ENCODE measurements at places on chromosomes 2 and 18.

DNA sequence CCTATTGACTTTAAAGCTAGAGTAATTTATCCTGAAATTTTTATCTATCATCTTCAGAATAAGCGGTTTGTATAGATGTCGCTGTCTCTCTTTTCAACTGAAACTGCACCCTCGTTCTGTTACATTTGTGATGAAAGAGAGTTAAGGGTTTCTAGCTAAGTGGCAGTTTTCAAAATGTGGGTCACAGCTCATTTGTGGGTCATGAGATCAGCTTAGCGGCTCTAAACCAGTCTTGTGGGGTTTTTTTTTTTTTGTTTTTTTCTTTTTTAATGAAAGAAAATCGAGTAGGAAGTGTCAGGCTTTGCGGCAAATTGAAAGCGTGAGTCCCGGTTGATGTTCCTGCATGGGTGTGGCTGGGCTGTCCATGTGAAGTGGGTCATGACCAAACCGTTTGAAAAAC lies 31.2 kb downstream of the SALL3 start:
- DNase-seq: no peak

GRCh38 chr2:10722252-10722825 lies 909 bp downstream of the ATP6V1C2 start:
- no peak for DNase-seq

DNA sequence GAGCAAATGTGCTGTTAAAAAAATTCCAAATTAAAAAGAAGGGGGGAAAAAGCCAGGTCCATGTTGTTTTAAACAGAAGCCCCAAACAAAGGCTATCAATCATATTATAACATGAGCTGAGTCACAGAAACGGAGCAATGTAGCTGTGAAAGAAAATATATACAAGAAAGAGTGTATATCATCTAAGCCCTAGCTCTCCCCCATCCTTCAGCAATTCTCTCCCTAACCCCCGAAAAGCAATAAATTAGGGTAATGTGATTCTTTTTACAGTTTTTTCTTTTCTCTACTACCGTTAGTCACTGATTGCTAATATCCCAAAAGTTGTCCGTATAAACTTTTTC lies 25.3 kb downstream of the FEZ2 start:
- no peak for DNase-seq

- DNase-seq: no peak
Observed at GRCh38 chr18:35827903-35828275, 144.6 kb upstream of the RMP24 start.

GRCh38 chr2:39215545-39215944 lies 28.2 kb downstream of the CDKL4 start:
- DNase-seq: no peak

DNA sequence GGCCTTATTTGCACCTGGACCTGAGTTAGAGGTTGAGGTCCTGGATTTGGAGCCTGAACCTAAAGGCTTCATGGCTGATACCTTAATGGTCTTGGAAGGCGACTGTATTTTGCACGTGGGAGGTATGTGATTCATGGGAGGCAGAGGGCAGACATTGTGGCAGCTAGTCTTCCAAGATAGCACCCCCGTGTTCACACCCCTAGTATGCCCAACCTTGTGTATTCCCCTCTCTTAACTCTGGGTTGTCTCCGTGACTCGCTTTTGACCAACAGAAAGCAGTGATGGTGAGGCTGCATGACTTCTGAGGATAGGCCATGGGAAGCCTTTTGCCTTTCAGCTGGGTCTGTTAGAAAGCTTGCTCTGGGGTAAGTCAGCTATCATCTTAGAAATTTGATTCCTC lies 45.8 kb upstream of the HAAO start:
- DNase-seq: no peak

DNA sequence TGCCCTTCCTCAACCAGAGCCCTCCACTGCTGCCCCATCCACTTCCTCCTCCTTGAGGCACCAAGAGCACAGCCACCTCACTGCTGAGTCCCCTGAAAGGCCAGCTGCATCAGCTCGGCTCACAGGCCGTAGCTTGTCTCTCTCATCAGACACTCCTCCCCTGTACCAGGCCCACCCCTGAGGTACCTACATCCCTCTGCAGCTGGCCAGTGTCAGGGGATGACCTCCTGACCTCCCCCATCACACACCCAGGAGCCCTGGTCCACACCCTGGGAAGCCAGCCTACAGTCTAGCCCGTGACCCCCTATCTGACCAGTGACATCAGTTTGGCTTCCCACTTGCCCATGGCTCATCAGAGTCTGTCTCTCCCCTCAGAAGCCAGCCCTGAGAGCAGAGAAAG lies 205.6 kb downstream of the TNS1 start:
- no peak for DNase-seq

- DNase-seq: no peak
Observed at GRCh38 chr2:8369522-8369921, 312.3 kb upstream of the ID2 start.

GRCh38 chr2:67997528-67997900 lies 65.3 kb downstream of the C1D start:
- no peak for DNase-seq

DNA sequence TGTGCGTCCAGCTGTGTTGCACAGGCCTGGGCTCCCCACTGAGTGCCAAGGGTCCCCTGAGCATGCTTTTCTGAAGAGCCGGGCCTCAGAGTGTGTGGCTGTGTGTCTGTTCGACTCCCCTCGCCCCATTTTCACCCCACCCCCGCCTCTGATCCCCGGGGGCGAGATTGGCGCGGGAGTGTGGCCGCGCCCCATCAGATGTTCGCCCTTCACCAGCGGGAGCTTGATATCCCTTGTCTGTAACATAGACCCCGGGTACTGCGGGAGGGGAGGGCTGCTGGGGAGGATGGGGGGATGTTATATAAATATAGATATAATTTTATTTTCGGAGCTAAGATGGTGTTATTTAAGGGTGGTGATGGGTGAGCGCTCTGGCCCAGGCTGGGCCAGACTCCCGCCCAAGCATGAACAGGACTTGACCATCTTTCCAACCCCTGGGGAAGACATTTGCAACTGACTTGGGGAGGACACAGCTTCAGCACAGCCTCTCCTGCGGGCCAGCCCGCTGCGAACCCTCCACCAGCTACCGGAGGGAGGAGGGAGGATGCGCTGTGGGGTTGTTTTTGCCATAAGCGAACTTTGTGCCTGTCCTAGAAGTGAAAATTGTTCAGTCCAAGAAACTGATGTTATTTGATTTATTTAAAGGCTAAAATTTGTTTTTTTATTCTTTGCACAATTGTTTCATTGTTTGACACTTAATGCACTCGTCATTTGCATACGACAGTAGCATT lies 1.5 kb downstream of the RHOB start:
- no peak for DNase-seq

DNA sequence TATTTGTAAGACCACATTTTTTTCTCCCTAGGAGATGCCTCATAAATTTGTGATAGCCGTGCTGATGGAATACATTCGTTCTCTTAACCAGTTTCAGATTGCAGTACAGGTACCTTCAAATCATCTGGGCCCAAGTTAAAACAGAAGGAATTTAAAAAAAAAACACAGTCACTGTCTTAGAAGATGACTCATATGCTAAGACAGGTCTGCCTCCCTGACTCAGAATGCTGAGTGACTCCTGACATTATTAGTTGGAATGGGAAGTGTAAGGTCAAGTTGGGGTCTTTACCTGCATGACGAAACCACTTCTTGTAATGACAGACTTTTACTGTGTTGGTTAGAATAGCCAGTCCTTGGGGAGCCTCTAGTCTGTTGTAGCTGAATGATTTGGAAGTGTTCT lies 26.3 kb downstream of the RMC1 start:
- DNase-seq: no peak

DNA sequence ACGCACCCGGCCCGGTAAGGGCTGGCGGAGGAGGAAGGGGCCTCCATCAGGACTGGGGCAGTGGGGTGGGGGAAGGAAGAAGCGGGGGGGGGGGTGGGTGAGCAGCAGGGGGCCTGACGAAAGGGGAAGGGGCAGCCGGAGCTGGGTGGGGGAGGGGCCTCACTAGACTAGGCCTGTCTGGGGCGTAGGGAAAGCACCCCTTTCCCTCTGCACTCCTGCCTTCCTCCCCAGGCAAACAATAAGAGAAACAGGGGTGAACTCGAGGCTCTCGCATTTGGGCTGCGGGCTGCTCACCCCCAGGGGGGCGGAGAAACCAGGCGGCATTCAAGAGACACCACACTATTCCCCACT lies 82.7 kb upstream of the POMC start:
- DNase-seq: no peak

- no peak for DNase-seq
Observed at GRCh38 chr2:221553333-221553732, 18.8 kb downstream of the EPHA4 start.

GRCh38 chr2:109489296-109489695 lies 124.5 kb downstream of the SEPTIN10 start:
- no peak for DNase-seq

DNA sequence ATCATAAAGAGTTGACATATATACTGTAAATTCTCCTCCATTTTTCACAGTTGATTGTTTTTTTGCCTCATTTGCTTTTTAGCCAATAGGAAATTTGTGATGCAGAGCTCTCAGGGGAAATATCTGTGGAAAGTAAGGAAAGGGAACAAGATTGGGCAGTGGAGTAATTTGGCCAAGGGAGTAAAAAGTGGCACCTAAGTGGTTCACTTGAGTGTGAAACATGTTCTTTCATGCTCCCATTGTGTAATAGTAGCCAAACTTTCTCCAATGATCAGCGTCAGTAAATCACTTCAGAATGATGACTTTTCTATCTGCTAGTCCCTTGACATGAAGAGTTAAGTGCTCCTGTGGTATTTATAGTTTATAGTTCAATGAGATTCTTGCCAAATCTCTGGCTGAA lies 141.9 kb upstream of the KCNJ3 start:
- DNase-seq: no peak

GRCh38 chr18:45250479-45250878 lies 364.8 kb upstream of the SLC14A2 start:
- DNase-seq: no peak

DNA sequence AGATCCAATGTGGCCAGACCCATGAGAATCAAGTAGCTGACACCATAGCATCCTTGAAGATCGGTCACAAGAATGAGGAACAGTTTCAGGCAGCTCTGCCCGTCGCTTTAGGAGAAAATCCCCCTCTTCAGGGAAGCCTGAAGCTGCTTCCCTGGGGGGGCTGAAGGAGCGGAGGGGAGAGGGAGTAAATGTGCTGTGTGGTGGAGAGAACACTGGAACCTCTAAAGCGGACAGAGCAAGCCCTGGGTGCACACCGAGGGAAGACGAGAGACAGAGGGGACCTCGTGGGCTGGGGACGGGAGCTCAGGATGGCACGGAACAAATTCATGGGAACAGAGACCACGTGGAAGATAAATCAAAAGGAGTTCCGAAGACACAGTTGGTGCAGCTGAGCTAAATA lies 154.3 kb downstream of the NDUFA10 start:
- no peak for DNase-seq

Measured in SHP77 (cell line).